MCF 10A (cell line): ENCODE measurements at places on chromosomes 2 and 18. TPM values are rescaled to one million over a fixed set of nuclear protein-coding genes. Genes with fewer than 3 reads are reported as not detected.

Gene VWA3B
- total RNA-seq = not detected in 2 replicates

Gene UCN
- 7.9 and 9.5 TPM in 2 replicates for total RNA-seq

Gene FBXO36
- 2.2 and 3.6 TPM in 2 replicates for total RNA-seq

Gene DES
- total RNA-seq = not detected in 2 replicates

Gene TWIST2
- total RNA-seq = 30.2 and 31.6 TPM in 2 replicates
